Activated T-helper 17 cell treated with anti-CD3 and anti-CD28 coated beads, Interleukin-2, amount 50 U/mL, for 72 hours (primary cell): ENCODE measurements at places on chromosomes 2 and 18.
A peak's percentile ranks its signal among the peaks of the same experiment; 100 is the strongest.

DNA sequence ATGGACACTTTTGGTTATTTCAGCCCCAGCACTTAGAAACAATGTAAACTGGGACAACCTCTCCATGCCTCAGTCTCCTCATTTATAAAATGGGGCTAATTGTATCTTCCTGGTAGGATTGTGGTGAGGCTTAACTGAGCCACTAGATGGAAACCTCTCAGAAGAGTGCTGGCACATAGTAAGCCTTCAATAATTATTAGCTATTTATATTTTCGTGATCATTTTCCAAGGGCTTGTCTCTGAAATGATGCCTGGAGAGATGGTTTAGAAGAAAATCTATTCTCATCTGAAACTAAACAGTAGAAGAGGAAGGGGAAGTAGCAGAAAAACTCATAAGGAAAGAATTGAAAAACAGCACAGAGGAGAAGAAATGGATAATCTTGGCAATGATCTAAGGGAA, 6.8 kb downstream of the RAX start:
- ATAC-seq = no peak

GRCh38 chr2:228917220-228917619, 353.9 kb downstream of the PID1 start:
- no peak for ATAC-seq

- no peak for ATAC-seq
Observed at GRCh38 chr2:222358876-222359275, 60.1 kb upstream of the PAX3 start.

DNA sequence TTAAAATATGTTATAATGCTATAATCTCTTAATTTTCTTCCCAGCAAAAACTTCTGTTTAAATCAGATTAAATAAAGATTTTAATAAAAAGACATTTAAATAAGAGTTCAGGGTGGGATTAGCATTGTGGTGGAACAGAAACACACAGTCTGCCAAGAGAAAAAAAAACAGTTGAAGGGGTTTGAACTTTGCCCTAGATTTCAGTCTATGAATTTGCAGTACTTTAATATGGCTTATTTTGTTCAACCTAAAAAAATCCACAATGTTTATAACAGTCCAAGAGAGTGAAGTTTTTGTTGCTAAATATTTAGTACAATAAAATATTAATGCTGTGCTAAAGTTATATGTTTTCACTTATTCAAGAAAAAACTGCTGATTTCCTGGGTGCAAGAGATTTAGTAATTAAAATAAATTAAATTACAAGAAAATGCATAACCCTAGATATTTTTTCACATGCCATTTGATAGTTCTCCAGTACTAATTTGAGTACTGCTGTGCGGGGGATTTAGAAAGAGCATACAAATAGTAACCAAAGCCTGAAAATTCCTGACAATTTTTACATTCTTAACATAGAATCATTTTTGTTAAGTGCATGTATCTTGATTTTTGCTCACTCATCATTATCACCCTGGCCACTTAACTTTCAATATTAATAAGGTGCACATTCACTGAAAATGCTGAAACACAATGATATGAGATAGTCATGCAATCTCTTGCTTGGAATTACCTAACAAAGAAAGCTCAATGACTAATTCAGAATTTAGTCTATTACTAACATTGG, 52.6 kb downstream of the SLC40A1 start:
- ATAC-seq = no peak

DNA sequence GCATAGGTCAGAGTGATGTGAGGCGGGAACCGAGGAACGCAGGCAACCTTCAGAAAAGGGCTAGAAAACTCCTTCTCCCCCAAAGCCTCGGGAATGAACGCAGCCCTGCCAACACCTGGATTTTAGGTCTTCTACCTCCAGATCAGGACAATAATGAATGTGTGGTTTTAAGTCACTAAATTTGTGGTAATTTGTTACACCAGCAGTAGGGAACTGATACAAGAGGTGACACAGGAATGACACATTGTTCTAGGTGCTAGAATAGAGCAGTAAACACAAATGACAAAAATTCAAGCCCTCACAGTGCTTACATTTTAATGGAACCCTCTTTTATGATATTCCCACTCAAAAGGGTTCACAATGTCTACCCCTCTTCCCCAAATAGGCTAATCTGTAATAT, 39.2 kb upstream of the EML4 start:
- peak; percentile 15 for ATAC-seq

- ATAC-seq = no peak
Observed at GRCh38 chr2:33153008-33153407, 206.3 kb downstream of the LTBP1 start.

- ATAC-seq = no peak
Observed at GRCh38 chr2:239704737-239705136, 303.9 kb upstream of the HDAC4 start.

DNA sequence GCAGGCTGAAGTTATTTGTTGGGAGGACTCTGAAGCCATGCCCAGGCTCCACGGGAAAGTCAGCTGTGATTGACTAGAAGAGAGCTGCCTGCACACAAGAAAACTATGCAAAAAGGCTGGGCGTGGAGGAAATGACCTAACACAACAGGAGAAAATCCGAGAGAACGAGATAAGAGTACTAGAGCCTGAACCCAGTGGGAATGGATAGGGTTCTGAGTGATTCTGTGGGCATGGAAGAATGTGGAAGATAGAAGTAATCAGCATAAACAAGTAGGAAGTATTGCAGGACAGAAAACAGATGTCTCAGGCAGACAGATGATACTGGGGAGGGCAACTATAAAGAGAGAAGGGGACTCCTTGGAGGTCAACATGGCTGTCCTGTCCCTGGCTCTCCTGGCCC, 12.1 kb upstream of the COPS8 start:
- ATAC-seq = no peak

- no peak for ATAC-seq
Observed at GRCh38 chr2:108805782-108806181, 19.2 kb downstream of the CCDC138 start.

- no peak for ATAC-seq
Observed at GRCh38 chr18:76448256-76449110, 46.6 kb downstream of the ZNF516 start.

DNA sequence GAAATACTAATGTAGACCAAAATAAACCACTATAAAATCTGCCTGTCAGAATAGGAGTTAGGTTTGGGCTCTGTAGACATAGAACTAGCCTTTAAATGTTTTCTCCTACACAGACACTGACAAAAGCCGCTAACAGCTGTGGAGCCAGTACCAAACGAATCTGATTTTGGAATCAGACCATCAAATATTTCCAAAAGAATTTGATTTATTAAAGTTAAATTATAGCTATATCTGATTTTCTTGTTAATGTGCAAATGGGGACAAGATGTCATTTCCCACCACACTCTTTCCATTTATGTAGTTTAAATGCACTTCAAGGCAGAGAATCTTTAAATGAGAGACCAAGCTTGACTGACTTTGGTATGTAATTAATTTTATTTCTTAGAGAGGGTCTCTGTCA, 343.4 kb upstream of the FIGN start:
- ATAC-seq = no peak

DNA sequence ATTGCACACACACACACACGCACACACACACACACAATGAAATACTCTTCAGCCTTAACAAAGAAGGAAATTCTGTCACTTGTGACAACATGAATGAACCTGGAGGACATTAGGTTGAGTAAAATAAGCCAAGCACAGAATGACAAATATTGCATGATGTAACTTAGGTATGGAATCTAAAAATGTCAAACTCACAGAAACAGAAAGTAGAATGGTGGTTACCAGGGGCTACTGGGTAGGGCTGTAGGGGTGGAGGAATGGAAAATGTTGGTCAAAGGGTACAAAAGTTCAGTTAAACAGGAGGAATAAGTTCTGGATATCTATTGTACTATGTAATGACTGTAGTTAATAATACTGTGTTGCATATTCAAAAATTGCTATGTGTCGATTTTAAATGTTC, 29.5 kb downstream of the SCN2A start:
- ATAC-seq = no peak

DNA sequence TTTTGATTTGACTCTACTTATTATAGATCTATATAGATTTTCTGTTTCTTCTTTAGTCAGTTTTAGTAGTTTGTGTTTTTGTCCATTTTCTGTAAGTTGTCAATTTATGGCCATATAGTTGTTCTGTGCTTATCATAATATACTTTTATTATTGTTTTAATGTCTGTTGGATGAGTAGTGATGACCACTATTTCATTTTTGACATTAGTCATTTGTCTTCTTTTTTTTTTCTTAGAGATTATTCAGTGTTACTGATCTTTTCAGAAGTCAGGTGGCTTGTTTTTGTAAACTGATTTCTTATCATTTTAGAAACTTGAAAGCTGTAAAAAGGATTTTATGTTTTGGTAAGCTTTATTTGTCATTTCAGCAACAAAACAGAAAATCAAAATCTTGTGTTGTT, 57.3 kb downstream of the EPC2 start:
- peak; percentile 51 for ATAC-seq

DNA sequence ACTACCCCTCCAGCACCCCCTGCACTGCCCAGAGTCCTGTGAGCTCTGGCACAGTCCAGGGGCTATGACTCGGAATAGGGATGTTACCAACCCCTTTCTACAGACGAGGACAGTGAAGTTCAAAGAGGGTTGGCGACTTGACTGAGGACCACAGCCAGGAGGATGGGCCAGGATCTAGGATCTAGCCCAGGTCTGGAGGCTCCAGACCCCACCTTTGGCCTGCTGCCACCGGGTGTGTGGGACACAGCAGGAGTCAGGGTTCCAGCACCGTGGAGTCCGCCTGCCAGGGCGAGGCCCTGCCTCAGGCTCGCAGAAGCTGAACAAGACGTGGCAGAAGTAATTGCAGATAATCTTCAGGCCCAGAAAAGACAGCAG, 37.9 kb upstream of the GPC1 start:
- ATAC-seq = no peak

- no peak for ATAC-seq
Observed at GRCh38 chr18:34816183-34816582, 106.1 kb downstream of the DTNA start.

DNA sequence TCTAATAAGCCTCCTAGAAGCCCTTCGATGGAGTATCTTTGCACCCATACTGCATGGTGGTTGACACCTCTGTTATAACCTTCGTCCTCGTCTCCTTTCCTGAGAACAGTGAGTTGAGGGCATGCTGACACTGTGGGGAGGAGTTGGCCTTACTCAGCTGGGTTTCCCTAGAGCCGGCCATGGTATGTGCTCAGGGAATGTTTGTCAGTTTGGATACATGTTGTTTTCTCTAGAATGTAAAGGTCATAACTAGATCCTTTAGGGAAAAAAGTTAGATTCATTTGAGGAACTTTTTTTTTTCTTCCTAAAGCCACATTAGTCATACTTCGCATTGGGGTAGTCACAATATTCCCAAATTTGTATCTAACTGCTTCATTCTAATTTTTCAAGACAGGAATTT, 106.0 kb upstream of the FOSL2 start:
- ATAC-seq = no peak

DNA sequence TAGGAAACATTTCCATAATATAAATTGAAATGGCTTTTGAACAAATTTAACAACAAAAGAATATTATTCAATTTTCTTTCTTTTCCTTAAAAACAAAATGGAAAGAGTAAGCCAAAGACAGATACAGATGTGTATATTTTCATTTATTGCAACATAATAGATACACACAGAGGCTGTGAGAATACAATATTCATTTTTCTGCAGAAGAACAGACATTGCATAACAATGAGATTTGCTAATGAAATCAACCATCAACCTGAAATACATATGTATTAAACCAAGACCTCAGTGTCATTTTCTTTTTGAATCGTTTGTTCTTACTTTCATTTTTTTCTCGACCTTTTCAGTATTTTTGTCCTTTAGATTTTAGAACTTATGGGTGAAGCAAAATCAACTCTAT, 95.1 kb downstream of the BAZ2B start:
- no peak for ATAC-seq

GRCh38 chr2:172231508-172231907, 128.8 kb upstream of the DLX2 start:
- peak; percentile 69 for ATAC-seq

- peak; percentile 9 for ATAC-seq
Observed at GRCh38 chr2:54559593-54560145, 103.5 kb downstream of the SPTBN1 start.

DNA sequence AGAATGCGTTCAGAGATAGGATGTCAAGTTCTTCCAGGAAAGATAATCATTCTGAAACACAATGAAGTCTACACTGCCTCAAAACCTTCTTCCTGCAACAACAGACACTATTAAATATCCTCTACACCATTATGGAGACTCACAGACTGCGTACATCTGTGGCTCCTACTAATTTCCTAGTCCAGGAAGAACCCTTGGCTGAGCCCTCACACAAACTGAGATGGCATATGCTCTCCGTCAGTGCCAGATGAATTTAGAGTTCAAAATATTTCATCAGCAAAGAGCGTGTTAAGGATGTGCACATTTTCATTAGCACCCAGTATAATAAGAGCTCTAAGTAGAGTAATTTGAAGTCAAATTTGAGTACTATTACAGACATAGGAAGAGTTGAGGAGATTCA, 117.2 kb downstream of the TCF4 start:
- ATAC-seq = no peak

DNA sequence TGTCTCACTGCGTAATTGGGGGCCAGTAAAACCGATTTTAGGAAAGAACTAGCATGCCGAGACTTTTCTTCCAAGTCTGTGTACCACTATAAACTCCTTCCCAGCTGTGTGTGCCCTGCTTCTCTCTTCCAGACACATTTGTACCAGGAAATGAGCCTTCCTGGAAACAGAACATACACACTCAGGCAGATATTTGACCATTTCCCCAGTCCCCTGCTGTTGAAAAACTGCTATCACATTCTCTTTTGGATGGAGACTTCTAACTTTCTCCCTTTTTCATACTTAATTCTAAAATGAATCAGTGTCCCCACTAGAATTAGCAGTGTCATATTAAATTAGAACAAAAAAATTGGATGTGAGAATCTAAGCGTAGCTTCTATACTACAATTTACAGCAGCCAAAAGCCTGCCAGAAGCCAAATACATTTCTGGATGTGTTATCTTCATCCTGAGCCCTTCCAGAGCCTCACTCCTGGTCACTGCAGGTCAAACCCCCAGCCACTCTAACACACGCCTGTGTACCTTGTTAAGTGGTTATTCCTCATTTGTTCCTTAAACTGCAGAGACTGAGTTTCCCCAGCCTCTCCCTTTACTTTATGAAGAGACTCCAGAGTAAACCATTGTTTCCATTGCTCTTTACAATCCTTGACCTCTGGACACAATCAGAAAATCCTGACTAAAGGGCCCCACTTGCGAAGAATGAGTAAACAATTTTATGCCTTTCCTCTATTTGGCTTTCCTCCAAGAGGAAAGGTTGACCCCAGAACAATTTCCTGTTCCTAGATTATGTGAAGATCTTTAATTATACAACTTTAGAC, 20.4 kb downstream of the DSG4 start:
- ATAC-seq = no peak

DNA sequence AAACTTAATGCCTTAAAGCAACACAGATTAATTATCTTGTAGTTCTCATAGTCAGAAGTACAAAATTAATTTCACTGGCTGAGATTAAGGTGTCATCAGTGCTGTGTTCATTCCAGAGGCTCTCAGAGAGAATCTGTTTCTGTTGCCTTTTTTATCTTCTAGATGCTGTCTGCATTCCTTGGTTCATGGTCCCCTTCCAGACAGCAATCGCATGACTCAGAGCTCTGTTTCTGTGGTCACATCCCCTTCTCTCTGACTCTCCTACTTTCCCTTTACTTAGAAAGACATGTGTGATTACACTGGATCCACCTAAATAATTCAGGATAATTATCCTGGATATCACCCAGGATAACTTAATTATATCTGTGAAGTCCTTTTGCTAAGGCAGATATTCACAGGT, 148.6 kb downstream of the MAIP1 start:
- no peak for ATAC-seq
